HCT116 (cell line): ENCODE measurements at places on chromosomes 1 and 21.

DNA sequence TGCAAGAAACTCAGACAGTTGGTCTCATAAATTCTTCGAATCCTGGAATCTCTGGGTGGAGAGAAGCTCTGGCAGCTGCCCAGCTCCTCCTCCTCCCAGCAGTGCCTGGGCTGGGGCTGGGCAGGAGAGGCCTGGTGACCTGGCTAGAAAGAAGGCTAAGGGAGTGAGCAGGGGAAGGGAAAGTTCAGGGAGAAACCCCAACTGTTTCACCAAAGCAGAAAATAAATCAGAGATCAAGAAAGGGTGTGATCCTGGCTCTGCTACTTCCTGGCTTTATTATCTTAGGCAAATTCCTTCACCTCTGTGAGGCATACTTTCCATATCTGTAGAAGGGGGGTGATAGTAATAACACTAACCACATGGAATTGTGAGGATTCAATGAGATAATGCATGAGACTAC, 8.8 kb upstream of the COL16A1 start:
- H3K27ac ChIP-seq = peak overlapping the region; percentile 48; the same call in 1 of the 2 replicates
- no peaks in the 10 kb centered on the region for H3K27me3 ChIP-seq
- DNase-seq = no peak
- H3K36me3 ChIP-seq = no peaks in the 10 kb centered on the region
- H3K4me1 ChIP-seq = peaks cover 64% of the 10 kb centered on the region

GRCh38 chr1:194215448-194215847, 1029.0 kb upstream of the B3GALT2 start:
- H3K27me3 ChIP-seq = no peaks in the 10 kb centered on the region
- no peak overlapping the region for H3K4me3 ChIP-seq
- no peaks in the 10 kb centered on the region for H3K4me1 ChIP-seq
- no peaks in the 10 kb centered on the region for H3K36me3 ChIP-seq
- H3K27ac ChIP-seq = no peak overlapping the region

DNA sequence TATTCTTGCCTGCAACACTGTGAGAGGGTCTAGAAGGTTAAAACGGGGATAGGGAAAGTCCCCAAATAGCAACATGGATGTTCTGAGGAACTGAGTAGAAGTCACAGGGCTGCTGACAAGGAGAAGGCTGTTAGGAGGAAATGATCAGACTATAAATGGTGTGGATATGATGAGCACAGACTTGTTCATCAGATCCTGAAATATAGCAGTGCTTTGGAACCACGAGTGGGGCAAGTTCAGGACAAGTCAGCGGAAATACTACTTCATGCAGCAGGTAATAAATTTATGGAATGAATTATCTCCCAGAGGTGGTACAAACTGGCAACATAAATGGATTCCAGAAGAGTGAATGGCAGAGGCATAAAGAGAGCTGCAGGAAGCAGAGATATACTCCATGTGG, 3.2 kb upstream of the KIAA0040 start:
- no peak for DNase-seq
- no peaks in the 10 kb centered on the region for H3K27me3 ChIP-seq
- no peak overlapping the region for H3K4me3 ChIP-seq
- no peak overlapping the region for H3K27ac ChIP-seq

GRCh38 chr1:15958111-15958510, 17.8 kb downstream of the ZBTB17 start:
- H3K36me3 ChIP-seq = no peaks in the 10 kb centered on the region
- peaks cover 23% of the 10 kb centered on the region for H3K4me1 ChIP-seq
- no peak overlapping the region for H3K27ac ChIP-seq
- DNase-seq = no peak

- H3K36me3 ChIP-seq = no peaks in the 10 kb centered on the region
- no peak for DNase-seq
- H3K4me3 ChIP-seq = peak overlapping the region; percentile 77
- H3K4me1 ChIP-seq = peaks cover 45% of the 10 kb centered on the region
- peaks cover 21% of the 10 kb centered on the region; the same call in 1 of the 2 replicates for H3K27me3 ChIP-seq
These were observed 2.0 kb upstream of the ATF3 start for GRCh38 chr1:212606395-212607205.

GRCh38 chr1:167981933-167982332, 45.1 kb upstream of the MPC2 start:
- no peak overlapping the region for H3K4me3 ChIP-seq
- no peaks in the 10 kb centered on the region for H3K27me3 ChIP-seq
- no peak overlapping the region for H3K27ac ChIP-seq
- no peaks in the 10 kb centered on the region for H3K4me1 ChIP-seq
